ENCODE measurements at places on chromosomes 7 and 10.

DNA sequence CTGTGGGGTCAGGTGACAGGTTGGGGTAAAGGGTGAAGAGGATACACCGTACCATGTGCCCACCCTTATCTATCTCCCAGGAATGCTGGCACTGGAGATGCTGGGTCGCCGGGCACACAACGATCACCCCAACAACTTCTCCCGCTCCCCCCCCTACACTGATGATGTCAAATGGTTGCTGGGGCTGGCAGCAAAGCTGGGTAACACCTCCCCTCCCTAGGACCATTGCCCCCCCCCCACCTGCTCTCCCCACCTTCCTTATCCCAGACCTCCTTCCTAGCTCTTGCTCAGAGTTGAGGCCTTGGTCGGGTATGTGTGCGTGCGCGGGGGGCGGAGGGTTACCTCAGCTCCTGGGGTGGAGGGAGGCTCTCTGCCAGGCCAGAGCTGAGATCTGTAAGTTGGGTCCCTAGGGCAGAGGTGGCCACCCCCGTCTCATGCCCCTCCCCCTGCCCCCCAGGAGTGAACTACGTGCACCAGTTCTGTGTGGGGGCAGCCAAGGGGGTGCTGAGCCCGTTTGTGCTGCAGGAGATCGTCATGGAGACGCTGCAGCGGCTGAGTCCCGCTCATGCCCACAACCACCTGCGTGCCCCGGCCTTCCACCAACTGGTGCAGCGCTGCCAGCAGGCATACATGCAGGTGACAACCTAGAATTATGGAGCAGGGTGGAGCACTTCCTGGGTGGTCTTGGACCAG is 10.7 kb downstream of the NDST2 start:
- no peak for DNase-seq

DNA sequence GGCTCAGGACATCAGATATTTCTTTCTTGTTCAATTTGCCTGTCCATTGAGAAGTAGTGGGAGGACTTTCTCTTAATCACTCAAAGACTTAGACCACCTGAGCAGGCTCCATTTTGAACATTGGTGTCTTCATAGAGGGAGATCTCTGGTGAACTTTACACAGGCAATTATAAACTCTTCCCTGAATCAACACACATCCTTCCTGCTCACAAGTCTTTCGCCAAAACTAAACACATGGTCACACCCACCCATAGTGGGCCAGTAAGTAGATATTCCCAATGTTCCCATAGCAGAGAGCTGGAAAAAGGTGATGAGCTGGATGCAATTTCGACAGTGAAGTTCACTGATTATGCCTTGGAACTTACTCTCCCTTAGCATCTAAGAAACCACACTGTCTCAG is 8.2 kb upstream of the MACC1 start:
- DNase-seq: no peak

DNA sequence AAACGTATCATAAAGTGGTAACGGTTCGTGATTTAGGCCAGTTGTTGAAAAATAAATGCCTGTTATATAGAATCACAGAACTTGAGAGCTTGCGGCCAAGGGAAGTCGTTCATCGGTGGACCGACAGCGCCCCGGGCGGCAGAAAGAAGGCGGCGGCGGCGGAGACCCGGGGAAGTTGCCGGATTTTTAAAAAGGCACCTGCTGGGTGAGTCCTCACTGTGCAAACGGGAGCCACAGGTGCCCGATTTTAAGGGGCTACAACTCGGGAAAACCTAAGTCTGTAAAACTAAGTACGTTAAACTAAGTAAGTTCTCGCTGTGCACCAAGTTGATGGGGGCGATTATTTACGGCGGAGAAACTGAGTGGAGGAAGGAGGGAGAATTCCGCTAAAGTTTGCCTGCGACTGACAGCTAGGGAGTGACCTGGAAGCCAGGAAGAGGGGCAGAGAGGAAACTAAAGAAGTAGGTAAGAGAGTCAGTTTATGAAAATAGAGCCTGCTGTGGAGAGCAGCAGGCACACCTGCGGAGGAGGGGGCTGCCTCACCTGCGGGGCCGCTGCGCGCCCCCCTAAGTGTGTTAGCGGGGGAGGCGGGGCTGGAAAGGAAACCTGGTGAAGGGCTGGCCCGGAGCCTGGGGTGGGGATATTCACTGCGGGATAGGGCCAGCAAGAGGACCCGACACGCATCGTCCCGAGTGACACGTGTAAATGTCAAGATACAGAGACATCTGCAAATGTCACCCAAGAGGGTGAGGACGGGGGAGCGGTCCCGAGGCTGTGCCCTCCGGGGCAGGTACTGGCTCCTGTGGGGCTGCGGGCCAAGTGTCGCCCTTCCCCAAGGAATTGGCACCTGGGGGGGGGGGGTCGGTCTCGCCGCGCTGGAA is 996 bp downstream of the ADAM12 start:
- peak; percentile 84 for DNase-seq

DNA sequence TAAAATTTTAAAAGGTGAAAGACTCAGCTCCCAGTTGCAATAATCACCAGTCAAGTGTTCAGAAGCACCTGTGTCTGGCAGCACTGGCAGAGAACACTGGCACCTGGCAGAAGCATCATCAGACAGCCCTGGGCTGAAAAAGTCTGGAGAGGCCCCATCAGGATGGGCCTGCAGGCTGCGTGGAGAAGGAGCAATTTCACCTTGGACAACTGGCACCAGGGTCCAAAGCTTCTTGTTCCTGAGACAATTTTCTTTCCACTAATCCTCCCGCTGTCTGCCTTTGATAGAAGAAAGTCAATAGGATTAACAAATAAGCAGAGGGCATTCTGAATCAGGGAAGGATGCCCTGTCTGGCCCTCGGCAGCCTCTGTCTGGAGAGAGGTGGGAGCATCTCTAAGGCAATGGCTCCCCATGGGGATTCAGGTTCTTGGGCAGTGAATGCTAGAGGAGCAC is 6.5 kb downstream of the COBL start:
- DNase-seq: no peak

- no peak for DNase-seq
Measured at GRCh38 chr7:115763347-115763746, 267.2 kb downstream of the TFEC start.

GRCh38 chr7:23470330-23471105 is at the start of gene IGF2BP3:
Gene IGF2BP3 (minus strand): TSS chr7:23470491. CDS start chr7:23470110, 381 bp downstream.
- DNase-seq: peak; percentile 89

DNA sequence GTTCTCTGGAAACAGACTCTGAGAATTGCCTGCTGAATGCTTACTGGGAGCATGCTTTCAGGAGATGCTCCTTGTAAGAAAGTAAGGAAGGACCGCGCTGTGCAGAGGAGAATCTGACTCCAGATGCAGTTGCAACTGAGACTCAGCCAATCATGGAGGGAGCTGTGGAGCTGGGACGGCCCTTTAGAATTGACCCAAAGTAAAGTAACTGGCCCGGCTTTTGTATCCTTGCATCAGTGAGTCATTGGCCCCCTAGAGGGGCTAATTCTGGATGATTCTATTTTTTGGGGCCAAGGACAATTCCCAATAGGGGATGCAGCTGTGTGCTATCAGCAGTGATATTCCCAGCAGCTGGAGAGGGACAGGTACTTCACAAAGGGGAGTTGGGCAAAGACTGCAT is 170.4 kb downstream of the PTEN start:
- DNase-seq: no peak

DNA sequence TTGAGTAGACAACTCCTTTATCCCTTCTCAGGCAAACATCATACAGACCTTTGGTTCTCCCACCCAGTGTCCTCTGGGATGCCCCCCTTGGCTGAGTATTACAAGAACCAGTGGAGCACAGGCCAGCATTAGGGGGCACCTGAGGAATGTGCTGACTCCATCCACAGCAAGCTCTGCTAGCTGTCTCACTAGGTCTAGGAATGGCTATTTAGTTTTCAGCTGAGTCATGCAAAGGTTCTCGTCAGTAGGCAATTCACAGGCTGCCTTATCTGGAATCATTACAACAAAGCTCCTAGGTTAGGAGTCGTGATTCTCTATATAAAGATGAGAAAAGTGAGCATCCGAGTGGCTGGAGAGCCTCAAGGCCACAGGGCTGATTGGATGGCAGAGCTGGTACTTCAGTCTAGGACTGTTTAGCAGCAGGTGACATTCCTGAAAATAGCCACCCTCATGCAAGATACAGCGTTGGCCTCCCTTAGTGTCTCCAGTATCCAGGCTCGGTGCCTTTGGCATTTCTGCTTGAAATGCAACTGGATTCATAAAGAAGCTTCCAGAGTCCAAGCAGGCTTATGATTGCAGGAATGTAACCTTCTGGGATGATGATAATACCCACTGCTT is 75.8 kb downstream of the CDCA7L start:
- no peak for DNase-seq

DNA sequence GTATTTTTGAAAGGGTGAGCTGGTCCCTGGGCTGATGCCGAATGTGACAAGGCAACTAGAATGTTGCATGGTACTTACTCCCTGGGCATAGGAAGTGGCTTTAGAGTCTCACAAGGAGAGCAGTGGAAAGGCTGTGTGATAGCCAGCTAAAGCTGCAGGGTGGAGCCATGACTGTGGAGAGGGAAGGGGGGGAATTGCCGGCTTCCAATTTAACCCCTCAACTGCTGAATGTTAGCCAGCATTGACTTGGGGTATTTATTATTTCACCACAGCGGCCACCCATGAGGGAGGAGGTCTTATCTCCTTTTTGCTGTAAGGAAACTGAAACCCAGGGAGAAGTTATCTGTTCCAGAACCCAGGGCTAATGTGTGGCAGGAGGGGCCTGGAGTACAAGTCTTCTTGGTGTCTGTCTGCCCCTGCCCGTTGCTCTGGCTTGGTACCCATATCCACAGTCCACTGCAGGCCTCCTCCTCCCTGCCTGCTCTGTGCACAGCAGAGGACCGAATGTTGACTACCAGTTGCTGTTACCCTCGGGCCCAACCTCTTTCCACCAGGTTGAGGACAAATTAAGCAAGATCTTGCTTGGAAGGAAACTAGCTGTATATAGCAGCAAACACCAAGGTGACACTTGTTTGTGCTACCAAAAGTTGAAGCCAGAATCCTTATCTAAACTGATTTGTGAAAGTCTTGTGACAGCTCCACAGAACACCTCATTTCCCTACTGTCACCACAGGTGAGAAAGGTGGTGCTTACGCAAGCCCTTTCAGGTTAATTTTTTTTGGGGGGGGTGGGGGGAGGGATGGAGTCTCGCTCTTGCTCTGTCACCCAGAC is 37.6 kb downstream of the WBP1L start:
- no peak for DNase-seq

GRCh38 chr10:37314350-37314749 is 189.0 kb downstream of the ANKRD30A start:
- DNase-seq: no peak

DNA sequence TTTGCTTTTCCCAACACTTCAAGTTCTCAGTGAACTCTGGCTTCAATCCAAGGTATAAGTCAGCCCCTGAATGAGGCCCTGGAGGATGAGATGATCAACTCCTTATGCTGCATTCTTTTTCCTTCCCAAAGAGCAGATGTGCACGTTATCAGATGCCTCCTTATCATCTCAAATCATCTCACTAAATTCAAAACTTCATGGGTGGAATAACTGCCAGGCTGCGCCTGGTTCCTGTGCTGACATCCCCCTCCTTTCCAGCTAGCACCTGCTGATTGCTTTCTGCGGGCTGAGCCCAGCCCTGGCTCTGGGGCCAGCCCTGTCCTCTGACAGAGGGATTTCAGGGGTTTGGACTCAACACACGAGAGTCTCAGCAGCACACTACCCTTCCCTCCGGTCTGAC is 44.9 kb downstream of the TLL2 start:
- no peak for DNase-seq

DNA sequence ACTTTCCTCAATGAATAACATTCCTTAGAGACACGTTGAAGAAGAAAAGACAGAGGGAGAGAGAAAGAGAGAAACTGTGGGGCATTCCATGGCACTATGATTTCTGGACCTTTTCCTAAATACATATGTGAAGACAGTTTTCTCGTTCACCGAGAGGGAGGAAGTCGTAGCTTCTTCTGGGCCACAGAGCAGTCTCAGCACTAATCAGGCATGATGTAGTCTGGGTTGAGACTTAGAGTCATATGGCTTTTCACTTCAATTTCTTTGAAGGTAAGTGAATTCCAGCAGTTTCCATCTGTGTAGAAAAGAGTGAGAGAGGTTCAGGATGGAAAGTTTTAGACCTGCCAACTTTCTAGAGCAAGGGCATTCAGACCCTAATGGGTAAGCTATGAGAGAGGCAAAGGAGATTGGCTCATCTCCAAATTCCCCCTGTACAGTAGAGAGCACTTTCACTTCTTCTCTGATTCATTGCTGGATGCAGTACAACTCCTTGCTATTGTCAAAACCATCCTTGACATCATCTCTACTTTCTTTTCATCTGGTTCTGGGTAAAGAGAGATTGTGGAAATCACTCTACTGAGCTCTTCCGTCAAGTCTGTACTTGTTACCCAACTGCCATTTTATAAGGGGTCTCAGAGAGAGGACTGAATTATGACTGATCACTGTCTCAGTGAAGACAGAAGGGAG is 31.5 kb upstream of the OR9A4 start:
- DNase-seq: no peak

DNA sequence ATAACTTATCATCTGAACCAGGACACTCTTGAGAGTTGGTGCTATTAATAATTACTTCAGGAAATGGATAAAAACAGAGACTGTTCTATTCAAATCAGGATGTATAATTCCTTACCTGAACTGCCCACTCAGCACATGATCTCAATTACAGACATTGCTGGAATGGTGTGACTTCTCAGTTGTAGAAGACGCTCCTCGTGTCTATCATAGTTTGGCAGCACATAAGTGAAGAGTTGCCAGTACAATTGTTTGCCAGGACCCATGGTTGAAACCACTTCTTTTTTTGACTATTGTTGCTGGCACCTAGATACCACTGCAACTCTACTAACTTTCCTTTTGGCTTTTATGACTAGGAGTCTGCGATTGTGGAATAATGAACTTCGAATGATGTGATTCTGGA is 105.4 kb downstream of the ZNF365 start:
- no peak for DNase-seq

DNA sequence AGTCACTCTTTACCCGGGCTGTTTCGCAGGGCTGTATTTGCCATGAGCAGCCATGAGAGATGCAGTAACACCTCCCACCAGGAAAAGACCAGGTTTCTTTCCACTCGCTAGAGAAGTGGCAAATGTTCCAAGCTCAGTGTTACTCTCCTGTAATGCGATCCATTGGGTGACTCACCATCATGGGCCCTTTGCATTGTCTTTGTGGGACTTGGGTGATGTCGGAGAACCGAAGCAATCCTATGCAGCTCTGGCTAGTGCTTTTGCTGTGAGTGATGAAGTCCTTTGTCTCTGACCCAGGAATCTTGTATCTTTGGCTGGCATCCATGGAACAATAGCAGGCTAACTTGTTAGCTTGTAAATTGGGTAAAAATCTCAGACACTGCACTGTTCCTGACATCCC is 40.0 kb downstream of the GHRHR start:
- DNase-seq: no peak

DNA sequence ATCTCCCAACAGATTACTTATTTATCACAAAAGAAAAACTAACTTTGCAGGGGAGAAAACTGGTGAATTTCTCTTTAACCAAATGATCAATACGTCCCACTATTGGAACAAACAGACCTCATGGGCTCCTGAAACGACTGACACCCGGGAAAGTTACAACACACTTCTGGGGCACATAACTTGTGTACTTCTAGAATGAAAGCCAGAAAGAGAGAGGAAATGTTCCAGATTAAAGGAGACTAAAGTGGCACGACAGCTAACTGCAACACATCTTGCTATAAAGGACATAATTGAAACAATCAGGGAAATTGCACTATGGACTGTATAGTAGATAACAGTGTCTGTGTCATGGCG is 14.7 kb upstream of the TPST1 start:
- DNase-seq: no peak
